Upper lobe of right lung (tissue), 1 donor: ENCODE measurements at places on chromosomes 7 and 10.

- DNase-seq = no peak
Measured at GRCh38 chr7:47432671-47433563, 149.0 kb downstream of the TNS3 start.

DNA sequence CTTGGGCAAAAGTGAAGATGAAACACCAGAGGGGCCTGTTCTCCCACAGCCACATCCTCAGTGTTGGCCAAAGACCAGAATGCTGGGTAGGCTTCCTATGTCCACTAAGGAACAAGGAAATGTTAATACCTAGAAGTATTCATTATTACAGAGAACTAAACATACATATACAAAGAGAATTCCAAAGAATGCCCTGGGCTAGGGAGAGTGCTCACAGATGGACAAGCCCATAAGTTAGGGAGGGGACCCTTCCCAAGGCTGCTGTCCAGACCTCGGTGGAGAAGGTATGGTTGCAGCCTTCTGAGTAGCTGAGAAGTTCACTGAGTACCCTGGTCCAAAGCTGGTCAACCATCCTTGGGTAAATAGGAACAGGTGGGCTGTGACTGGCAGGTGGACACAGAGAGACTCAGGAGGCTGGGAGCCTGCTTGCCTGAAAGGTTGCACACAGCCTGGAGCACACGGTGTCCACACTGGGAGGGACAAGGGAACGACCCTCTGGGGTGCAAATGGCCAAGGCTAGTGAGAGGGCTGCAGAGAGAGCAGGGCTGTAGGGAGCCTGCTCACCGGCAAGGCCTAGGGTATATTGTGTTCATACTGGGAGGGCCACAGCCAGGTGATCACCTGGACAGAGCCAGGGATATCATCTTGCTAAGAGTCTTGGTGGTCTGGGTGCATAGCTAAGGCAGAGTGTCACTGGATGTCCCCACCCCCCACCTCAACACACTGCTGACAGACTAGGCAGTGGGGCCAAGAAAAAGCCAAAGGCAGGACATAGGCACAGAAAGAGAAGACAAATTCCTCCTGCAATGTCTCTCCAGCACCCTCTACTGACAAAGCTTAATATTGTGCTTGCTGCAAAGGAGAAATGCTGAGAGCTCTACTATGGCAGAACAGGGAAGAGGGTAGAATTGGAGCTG lies 40.3 kb downstream of the CPVL start:
- no peak for DNase-seq

- DNase-seq = no peak
Measured at GRCh38 chr10:131774681-131775085, 126.1 kb upstream of the PPP2R2D start.

DNA sequence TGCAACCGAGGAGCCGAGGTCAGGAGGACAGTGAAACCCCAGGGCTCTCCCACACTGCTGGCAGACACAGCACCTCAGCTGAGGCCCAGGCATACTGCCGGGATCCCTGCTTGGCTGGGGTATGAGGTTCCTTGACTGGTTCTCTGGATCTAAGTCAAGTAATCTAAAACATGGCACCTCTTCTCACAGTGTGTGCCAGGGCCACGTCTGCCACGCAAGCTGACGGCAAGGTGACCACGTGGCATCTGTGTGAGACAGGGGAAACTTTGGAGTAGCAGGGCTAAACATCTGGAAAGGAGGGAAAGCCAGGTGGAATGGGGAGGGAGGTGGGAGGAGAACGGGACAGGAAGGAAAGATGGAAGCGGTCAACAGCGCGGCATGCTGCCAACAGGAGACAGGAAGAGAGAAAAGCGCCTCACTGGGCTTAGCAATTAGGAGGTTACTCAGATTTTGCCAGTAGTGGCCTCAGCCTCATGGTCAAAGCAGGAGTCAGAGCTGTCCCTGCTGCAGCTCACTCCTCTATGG lies 103.7 kb downstream of the CXCL12 start:
- no peak for DNase-seq

DNA sequence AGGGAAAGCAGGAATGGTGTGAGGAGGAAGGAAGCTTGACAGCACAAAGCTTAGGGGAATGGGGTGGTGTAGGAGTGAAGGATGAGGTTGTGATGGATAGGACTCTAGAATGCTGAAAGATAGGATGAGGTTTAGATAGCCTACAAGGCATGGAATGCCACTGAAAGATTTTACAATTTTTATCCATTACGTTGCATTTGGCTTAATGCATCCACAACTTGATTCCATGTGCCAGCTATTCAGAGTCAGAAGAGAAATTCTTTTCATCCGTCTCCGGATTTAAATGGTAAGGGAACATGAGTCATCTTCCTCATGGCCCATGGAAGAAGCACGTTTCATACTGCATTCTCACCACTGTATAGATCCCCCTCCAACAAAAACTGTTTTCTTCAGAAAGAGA lies 212.4 kb upstream of the BMPER start:
- DNase-seq = no peak

GRCh38 chr10:118708571-118708970 lies 46.2 kb downstream of the CACUL1 start:
- no peak for DNase-seq

GRCh38 chr10:60446070-60446833 lies 56.6 kb upstream of the ANK3 start:
- no peak for DNase-seq
